ENCODE measurements at places on chromosomes 3 and 15. TPM values are rescaled to one million over a fixed set of nuclear protein-coding genes. Genes with fewer than 3 reads are reported as not detected.

PLSCR5 gene
- not detected for polyA plus RNA-seq

AMOTL2 gene
- 85.5 TPM for polyA plus RNA-seq

FSIP1 gene
- 1.6 TPM for polyA plus RNA-seq

STAB1 gene
- 45.0 TPM for polyA plus RNA-seq

TLR9 gene
- 0.36 TPM for polyA plus RNA-seq

DZIP1L gene
- 22.2 TPM for polyA plus RNA-seq

TRPM1 gene
- 0.21 TPM for polyA plus RNA-seq

STX19 gene
- polyA plus RNA-seq: not detected

IQCF5 gene
- polyA plus RNA-seq: not detected

DLL4 gene
- polyA plus RNA-seq: 6.6 TPM

All from renal pelvis (tissue), 12 donors.